Thyroid gland (tissue), 4 donors: ENCODE measurements at places on chromosomes 1 and 21.

GRCh38 chr1:207054491-207054890, 1.4 kb downstream of the PFKFB2 start:
- DNase-seq, result no peak

GRCh38 chr1:202825748-202826147, 15.0 kb downstream of the PCAT6 start:
- no peak for DNase-seq

DNA sequence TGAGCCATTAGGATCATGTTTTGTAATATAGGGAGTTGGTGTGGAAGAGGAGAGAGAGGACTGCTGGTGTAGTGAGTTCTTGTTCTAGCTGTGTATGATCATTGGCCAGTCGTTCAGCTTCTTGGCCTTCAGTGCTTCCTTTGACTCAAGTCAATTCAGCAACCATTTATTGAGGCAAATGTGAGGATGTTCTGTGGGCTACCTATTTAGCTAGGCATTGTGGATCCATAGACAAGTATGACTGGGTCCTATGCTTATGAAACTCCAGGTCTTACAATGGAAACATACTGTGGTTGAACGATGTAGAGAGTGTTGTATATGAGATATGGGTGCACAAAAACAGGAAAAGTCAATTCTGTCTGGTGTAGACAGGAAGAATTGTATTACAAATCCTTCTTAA, 41.7 kb downstream of the NFIA start:
- no peak for DNase-seq

DNA sequence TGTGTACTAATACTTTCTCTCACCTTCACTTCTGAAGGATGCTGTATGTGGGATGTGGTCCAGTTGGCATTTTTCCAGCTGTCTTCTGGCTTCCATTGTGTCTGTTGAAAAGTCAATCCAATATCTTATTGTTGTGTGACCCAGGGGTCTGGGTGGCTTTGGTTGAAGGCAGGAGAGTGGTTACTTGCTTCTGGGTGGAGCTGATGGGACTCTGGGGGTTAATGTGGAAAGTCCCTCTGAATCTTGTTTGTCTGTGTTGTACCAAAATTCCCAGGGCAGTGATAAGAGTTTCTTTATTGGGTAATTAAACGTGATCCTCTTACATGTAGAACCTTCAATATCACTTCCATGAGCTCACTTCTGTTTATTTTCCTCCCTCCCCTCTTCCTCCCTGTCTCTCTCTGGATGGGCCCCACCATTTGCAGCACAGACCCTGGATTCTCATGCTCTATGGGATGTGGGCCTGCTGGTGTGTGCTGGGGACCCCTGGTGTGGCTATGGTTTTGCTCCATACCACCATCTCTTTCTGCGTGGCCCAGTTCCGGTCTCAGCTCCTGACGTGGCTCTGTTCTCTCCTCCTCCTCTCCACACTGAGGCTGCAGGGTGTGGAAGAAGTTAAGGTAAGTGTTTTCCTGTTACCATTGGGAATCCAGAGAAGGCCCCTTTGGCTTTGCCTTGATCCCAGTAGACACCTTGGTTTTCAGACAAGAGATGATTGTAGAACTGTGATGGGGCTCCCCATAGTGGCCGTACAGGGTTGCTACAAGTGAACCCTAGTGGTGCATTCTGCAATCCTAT, 71.5 kb downstream of the HHAT start:
- DNase-seq, result peak; percentile 67

- no peak for DNase-seq
These were observed 20.6 kb downstream of the PGBD2 start for GRCh38 chr1:248926401-248927182.

GRCh38 chr1:100404821-100405220, 52.5 kb downstream of the CDC14A start:
- DNase-seq, result no peak

DNA sequence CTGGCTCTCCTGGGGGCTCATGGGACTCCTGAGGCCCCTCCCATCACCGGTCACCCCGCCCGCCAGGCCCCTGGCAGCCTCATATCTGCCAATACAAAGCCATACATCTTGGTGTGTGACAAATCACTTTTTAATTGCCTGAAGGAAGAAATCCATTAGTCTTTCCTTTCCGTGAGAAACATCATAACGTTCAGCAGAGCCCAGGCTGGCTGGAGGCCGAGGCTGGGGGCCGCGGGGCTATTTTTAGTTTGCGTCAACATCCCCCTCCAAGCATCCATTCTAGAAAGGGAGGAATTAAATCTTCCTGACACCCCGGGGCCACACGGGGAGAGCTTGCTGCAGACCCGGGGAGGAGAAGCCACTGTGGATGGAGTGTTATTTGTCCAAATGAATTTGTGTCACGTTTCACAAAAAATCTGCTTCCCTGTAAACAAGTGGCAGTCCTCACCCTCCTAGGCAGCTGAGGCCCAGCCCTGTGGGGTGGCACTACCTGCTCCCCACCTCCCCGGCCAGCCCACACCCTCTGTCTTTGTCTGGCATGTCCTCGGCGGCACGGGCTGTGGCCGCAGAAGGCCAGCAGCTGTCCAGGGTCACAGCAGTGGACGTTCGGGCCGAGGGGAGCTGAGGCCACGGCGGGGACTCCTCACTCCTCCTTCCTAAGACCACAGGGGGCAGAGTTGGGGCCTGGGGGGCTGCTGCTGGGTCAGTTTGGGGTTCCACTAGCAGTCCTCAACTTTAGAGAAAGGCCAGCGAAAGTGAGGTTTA, 236.9 kb upstream of the VAMP3 start:
- no peak for DNase-seq

GRCh38 chr1:93613898-93614297, 67.7 kb downstream of the BCAR3 start:
- peak; percentile 70 for DNase-seq

DNA sequence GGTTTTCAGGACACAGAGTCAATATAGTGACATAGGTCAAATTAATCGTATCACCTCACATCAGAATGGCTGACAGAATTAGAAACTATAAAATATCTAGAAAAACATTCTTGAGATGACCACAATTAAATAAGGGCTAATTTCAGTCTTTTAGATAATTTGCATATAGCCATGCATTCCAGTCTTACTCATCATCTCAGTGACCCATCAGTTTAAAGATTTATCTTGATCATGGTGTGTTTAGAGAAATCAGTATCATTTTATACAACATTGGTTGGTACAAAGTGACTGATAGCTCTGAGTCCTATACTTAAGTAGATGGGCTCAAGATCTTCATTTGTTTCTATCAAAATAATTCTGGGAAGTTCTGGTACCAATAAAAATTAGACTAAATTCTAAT, 262.3 kb upstream of the SNX7 start:
- DNase-seq, result no peak

- peak; percentile 63 for DNase-seq
These were observed 17.8 kb upstream of the EPHA2 start for GRCh38 chr1:16173447-16174260.

- DNase-seq, result no peak
These were observed 141.3 kb downstream of the TNR start for GRCh38 chr1:175602026-175602585.

GRCh38 chr1:16019644-16020277, 1.9 kb upstream of the HSPB7 start:
- peak; percentile 73 for DNase-seq

DNA sequence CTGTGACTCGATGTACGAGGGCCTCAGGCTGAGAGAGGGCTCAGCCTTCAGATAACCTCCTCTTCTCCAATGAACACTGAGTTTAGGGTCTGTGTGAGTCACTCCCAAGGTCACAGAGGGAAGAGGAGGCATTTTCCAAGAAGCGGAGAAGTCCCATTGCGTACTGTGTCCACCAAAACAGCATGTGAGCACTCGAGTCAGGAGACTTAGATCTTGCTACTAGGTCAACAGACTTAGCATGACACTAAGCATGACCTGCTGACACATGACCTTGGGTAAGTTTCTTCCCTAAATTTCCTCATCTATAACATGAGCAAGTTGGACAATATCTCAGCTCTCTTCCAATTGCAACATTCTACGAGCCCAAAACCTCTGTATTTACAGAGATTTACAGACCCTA, 68.0 kb downstream of the PLPP3 start:
- DNase-seq, result no peak

DNA sequence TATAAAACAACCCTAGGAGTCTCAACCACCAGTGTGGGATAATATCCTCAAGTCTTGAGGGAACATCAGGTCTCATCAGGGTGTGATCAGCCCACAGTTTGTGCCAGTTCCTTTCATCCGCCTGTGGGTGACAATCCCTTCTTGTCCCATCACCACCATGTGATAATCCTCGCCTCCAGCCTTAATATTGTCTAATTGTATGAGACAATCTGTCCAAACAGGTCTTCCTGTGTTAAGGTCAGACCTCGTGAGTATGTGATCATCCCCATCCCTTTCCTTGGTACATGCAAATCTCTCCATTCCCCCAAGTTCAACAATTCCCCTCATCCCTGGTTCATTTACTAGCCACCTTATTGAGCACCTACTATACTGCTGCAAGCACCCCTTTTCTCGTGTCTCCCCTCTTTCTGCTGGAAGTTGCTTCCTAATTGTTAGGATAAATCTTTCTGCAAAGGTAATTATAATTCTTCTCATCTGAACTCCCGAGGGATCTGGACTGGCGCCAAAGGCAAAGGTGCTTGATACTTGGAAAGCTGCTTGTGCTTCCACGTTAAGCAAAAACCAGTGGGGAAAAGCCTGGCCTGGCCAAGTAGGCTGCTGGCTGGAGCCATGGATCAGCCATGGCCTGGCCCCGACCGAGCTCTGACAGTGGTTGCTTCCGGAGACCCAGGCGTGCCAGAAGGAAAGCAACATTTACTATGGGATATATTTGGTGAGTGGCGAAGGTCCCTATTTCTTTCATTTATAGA, 92.5 kb downstream of the RNF220 start:
- peak; percentile 73 for DNase-seq

DNA sequence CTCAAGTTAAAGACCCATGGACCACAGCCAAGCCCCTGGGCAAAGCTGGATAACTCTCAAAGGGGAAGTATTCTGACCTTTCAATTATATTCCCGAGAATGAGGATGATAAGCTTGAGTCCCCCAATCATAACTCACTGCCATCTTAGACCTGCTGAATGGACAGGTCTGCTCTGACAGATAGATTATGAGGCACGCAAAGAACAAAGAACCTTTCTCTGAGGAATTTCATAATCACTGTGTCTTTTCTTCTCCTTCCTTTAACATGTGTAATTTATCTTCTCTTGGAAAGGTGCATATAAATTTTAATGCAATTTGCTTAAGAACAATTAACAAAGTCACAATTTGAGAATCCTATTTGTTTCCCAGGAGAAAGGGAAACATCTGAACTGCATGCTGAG, 22.0 kb downstream of the PIGM start:
- no peak for DNase-seq

- DNase-seq, result no peak
These were observed 20.4 kb downstream of the KCNH1 start for GRCh38 chr1:211113566-211113965.

DNA sequence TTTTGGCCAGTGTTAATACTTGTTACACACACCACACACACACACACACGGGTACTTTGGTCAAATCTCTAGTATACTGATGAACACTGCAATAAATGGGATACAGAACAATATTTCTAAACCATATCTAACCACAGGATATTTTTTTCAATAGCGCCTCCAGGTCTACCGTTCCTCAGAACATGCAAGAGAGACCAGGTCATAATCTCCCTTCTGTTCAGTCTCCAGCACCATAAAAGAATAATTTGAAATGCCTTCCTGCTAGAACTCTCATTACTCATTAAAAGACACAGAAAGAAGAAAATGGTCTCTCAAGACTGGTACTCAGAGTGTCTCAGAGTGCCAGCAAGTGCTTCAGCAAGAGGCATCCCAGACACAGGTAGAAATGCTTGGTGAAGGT, 11.5 kb upstream of the SLC44A3 start:
- DNase-seq, result no peak

- no peak for DNase-seq
These were observed 31.4 kb upstream of the PCBP3 start for GRCh38 chr21:45611939-45612664.
